NCI-H1417 treated with DMSO at 0.1 percent for 48 hours (cell line): ENCODE measurements at places on chromosomes 3 and 15.

GRCh38 chr3:126284258-126284904 is 72.8 kb downstream of the KLF15 start:
- DNase-seq = no peak

DNA sequence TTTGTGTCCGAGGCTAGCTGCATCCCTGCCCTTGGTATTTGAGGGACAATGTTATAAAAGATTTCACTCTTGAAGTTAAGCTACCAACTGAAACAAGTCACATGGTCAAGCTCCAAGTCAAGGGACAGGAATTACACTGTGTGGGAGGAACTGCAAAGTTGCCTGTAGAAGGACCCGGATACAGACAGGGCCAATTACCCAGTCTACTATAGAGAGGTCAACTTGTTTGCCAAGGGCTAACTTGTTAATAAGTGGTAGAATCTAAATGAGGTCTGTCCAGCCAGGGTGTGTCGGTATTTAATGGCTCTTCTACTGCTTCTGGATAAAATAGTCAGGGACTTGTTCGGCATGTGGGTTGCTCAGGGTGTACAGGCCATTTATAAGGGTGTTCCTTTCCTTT is 55.7 kb downstream of the PTPRG start:
- no peak for DNase-seq

DNA sequence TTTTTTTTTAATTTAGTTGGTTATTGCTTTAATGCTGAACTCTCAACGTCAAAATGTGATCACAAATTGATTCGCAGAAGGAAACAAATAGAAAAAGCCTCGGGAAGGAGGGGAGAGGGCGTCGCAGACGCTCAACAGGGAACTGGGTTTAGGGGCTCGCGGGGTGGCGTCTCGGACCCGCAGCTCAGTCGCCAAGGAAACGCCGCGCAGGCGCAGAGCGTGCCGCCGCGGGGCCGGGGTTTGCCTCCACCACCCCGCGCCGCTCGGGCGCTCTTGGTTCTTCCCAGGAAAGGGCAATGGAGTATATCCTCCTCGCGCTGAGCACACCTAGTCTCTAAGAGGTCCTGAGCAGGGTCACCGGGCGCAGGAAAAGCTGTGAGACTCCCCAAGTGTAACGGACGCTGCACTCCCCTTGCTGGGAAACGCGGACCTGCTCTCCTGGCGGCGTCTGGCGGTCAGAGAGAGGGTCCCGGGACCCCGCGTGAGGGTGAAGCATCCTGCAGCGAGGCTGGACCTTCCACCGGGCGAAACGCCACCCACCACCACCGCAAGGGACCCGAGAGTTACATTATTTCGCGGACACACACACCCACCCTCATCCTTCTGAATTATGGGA is 753 bp downstream of the PLCH1 start:
- peak; percentile 22 for DNase-seq

GRCh38 chr15:88904624-88905327 is 8.4 kb downstream of the MFGE8 start:
- DNase-seq = peak; percentile 28

DNA sequence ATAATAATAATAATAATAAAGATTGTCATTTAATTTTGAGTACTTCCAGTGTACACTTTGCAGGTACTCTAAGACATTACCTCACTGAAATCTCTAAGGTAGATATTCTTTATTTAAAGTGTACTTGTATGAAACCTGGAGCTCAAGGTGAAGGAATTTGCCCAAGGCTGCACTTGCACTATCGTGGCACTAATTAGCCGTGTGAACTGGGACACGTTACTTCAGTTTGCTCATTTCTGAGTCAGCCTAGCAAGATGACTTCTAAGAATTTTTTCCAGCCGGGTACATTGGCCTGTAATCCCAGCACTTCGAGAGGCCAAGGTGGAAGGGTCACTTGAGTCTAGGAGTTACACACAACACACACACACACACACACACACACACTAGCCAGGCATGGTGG is 33.5 kb downstream of the MLH1 start:
- no peak for DNase-seq

- no peak for DNase-seq
Observed at GRCh38 chr15:42499858-42500609, 4.6 kb downstream of the SNAP23 start.

GRCh38 chr15:45143056-45143455 is 13.3 kb downstream of the DUOX1 start:
- DNase-seq = no peak

DNA sequence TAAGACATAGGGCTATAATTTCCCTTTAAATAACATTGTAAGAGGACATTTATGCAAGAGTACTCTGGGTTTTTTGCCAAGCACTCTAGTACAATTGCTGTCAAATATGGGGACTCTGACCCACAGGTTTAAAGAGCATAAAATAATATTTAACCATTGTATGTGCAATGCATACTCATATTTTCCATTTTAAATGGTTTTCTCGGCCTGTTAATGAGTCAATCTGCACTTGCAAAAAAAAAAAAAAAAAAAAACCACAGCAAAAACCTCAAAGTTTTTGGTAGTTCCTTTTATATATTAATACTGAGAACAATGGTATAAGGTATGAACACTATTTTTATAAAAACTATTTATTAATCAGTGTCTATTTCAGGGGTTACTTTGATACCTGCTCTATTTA is 304.0 kb upstream of the CBLB start:
- DNase-seq = no peak

GRCh38 chr3:153749070-153749610 is 372.1 kb upstream of the ARHGEF26 start:
- no peak for DNase-seq

DNA sequence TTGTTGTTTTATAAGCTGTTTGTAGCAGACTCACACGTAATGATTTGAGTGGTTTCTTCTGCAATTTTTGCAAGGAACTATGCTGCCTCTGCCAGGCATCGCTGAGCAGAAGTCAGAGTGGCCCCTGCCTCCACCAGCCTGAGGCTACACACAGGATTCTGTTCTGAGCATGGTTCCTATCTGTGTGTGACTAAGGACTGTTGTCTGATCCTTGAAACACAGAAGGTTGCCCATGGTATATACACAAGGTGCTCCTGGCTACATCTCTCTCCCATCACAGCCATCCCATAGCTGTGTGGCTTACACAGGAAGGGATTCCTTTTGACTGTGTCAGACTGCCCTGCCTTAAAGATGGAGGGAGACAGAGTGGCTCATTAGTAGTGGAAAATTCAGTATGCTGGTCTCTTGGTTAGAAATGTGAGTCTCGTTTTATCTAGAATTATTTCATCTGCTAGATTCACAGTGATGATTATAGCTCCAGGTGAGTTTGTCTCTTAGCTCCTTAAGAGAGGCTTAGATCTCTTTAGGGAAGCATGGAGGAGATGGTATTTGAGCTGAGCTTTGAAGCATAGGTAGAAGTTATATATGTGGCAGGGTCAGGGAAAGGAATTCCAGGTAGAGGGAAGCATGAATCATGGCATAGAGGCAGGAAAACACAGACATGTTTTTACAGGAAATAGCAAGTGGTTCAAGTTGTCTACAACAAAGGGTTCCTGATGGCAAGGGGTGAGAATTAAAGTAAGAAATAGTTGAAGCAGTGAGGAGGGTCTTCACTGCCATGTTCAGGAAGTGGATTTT is 37.5 kb downstream of the SNAPC5 start:
- DNase-seq = no peak

DNA sequence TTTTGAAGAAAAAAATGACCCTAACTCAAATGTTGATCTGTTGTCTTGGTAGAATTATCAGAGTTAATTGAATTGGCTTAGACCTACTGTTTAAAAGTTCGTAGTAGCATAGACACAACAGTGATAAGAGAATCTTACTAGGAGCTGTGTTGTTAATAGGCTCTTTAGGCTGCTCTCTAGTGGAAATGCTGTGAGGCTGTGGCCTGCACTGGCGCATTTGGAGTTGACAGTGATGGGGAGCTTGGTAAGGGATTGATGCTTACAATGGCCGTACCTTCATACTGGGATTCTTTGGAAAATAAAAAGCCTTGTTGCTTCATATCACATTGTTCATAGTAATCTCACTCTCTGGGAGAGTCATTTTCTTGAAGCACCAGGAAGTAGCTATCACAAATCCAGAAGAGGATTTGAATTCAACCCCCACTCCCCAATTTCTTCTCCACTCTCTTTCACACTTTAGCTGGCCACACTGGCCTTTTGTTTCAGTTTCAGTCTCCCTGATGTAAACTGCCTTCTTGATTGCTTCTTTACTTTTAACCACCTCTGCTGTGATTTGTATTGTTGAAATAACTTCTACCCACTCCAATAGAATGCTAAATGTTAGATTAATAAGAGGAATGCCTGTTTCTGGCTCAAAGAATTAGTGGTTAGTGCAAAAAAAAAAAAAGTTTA is 56.6 kb downstream of the CEP63 start:
- DNase-seq = no peak

DNA sequence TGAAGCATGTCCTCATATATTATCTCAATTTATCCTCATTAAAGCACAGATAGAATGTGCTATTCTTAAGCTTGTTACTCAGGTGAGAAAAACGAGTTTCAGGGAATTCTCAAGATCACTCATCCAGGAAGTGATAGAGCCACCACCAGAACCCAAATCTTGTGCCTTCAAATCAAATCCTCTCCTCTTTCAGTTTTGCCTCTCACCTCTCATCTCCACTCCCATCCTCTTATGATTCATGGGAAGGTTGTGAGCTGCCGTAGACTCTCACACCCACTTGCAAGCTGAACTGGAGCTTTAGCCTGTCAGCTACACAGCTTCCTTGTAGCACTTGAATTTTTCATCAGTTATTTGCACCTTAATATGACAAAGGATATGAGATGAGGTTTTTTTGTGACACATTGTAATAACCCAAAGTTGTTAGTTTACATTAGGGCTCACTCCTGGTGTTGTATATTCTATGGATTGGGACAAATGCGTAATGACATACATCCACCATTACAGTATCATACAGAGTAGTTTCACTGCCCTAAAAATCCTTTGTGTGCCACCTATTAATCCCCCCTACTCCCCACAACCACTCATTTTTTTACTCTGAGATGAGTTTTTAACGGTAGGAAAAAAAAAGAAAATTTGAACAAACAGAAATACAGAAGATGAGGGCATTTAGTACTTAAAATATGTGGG is 25.7 kb downstream of the GPR15 start:
- no peak for DNase-seq

GRCh38 chr3:112671930-112672715 is 31.2 kb upstream of the CCDC80 start:
- no peak for DNase-seq

DNA sequence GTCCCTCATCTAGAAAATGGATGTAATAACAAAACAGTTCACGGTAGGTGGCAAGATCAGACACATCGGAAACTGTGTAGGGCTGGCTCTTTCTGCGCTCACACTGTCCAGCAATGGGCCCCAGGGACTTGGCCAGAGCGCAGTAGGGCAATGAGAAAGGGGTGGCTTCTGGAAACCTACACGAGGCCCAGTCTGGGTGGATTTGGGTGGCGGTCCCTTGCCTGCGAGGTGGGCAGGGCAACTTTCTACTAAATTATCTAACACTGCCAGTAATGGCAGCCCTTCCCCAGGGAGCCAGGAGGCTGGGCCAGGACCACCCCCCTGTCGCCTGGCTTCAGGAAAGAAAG is 2.1 kb upstream of the TNK2 start:
- DNase-seq = no peak

DNA sequence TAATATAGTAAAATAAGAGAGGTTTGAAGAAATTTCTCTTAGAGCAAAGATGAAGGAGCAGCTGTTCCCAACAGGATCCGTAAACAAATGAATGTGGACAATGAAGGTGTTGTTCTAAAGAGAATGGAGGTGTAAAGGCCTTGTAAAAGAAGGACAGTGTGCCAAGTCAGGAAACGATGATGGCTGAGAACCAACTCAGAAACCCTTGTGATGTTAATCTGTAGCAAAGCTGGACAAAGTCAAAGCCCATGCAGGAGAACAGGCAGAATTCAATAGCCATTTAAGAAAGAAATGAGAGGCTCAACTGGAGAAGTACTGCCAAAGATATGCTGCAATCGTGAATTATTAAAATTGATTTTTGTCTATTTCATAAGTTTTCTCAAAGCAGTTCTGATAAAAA is 192.2 kb downstream of the MBNL1 start:
- DNase-seq = no peak

GRCh38 chr3:14126017-14126886 is 1.4 kb downstream of the TMEM43 start:
- DNase-seq = no peak

DNA sequence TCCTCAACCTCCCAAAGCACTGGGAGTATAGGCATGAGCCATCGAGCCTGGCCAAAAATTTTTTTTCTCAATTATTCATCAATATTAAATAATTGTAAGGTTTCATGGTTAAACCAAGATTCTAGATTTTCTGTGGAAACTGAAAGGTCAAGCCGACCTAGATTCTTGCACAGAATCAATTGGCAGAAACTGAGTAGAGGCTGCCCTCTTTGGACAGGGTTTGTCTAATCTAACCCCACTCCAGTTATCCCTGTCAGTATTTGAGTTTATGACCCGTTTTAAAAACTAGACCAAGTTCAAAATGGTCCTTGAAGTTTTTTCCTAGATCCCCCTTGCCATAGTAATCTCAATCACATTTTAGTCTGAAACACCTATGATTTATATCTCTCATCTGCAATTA is 8.6 kb upstream of the ADAM10 start:
- no peak for DNase-seq
